Posterior vena cava (tissue), 2 donors: ENCODE measurements at places on chromosomes 1 and 21. TPM values are rescaled to one million over a fixed set of nuclear protein-coding genes. Genes with fewer than 3 reads are reported as not detected.

SPRR5 gene
- total RNA-seq = not detected

OR6K3 gene
- not detected for total RNA-seq

LDLRAD1 gene
- not detected for total RNA-seq

LCE1F gene
- not detected for total RNA-seq

VWA5B1 gene
- total RNA-seq = not detected

RCSD1 gene
- 14.1 TPM for total RNA-seq

SMIM11 gene
- 6.3 TPM for total RNA-seq

GRCh38 chr1:46517010-46517600 is 27.5 kb downstream of the DMBX1 start:
- DNase-seq = peak; percentile 51

DNA sequence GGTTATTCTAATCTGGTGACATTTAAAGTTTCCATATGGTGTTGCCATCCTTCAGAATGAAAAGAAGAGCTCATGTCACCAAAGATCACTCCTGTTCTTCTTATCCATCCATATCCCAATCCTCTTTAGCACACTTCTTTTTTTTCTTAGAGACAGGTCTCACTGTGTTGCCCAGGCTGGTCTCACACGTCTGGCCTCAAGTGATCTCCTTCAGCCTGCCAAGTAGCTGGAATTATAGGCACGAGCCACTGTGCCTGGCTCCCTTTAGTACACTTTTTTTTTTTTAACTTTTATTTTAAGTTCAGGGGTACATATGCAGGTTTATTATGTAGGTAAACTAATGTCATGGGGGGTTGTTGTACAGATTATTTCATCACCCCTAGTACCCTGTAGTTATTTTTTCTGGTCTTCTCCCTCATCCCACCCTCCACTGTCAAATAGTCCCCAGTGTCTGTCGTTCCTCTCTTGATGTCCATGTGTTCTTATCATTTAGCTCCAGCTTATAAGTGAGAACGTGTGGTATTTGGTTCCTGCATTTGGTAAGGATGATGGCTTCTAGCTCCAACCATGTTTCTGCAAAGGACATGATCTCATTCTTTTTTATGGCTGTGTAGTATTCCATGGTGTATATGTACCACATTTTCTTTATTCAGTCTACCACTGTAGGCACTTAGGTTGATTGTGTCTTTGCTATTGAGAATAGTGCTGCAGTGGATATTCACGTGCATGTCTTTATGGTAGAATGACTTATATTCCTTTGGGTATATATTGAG is 40.6 kb downstream of the CTTNBP2NL start:
- DNase-seq = no peak

- no peak for DNase-seq
These were observed 98.6 kb upstream of the LPGAT1 start for GRCh38 chr1:211928993-211929637.
